ENCODE measurements at places on chromosomes 5 and 9. TPM values are rescaled to one million over a fixed set of nuclear protein-coding genes. Genes with fewer than 3 reads are reported as not detected.

DNA sequence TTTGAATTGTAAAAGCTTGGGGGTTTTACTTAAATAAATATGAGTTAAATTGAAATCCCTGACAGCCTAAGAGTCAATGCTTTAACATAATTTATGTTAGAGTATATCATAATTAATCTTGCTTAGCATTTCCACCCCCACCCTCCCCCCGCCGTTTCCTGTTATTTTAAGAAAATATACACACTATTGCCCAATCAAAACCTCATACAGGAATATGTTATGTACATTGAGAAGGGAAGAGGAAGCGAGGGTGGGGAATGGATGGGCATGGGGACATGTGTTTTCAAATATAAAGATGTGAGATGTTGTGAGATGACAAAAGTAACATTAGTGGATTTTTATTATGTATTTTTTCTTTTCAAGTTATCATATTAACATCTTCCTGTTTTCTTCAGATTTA, 561.1 kb upstream of the MEF2C start:
- no peak for DNase-seq
- H3K27ac ChIP-seq, result no peak overlapping the region
- no peak overlapping the region for H3K4me3 ChIP-seq
- no peaks in the 10 kb centered on the region for H3K4me1 ChIP-seq

GRCh38 chr9:69945671-69946141, 97.9 kb upstream of the MAMDC2 start:
- H3K36me3 ChIP-seq, result no peaks in the 10 kb centered on the region
- H3K4me1 ChIP-seq, result no peaks in the 10 kb centered on the region
- no peak overlapping the region for H3K4me3 ChIP-seq
- DNase-seq, result no peak

GRCh38 chr5:139836469-139837208, 41.0 kb downstream of the PSD2 start:
- no peak overlapping the region for H3K4me3 ChIP-seq
- no peaks in the 10 kb centered on the region for H3K36me3 ChIP-seq
- H3K27me3 ChIP-seq, result peaks cover 6% of the 10 kb centered on the region
- no peak overlapping the region for H3K27ac ChIP-seq
- DNase-seq, result no peak
- H3K4me1 ChIP-seq, result no peaks in the 10 kb centered on the region

Gene PCDHB13
- total RNA-seq, result not detected

DNA sequence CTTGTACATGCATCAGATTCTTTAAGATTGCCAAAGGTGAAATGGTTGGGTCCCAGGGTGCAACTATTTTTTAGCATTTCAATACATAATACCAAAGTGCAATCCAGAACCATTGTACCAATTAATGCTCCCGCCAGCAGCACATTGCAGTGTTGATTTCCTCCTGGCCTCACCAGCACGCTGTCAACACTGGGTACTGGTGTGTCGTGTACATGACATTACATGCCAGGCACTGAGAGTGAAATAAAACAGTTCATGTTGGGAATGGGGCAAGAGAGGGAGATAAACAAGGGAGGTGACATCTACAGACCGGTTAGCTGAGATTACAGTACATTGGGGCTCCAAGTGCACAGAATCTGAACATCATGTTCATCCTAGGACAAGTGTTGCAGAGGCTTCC, 37.8 kb downstream of the HMGCS1 start:
- H3K27ac ChIP-seq, result no peak overlapping the region
- no peaks in the 10 kb centered on the region for H3K4me1 ChIP-seq

Gene ADAMTS12
- total RNA-seq, result not detected

DNA sequence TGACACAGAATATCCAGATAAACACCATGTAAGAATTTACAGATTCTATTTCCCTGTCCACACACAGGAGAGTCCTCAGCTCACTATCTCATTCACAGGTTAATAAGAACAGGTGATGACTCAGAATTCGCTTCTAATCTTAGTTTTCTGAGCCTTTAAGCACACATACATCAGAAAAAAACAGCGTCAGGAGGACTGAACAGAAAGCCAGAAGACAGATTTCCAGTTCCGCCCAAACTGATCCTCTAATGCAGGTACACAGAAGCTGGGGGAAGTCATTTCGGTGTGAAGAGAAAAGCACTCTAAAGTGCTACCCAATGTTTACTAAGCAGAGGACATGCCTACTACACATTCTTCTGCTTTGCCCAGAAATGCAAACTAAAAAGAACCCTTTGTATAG, 1.6 kb downstream of the CEMIP2 start:
- no peak for DNase-seq
- H3K4me1 ChIP-seq, result peaks cover 52% of the 10 kb centered on the region
- peak overlapping the region; percentile 99 for H3K27ac ChIP-seq
- H3K4me3 ChIP-seq, result peak overlapping the region; percentile 98
- H3K36me3 ChIP-seq, result peaks cover 34% of the 10 kb centered on the region

- H3K27ac ChIP-seq, result no peak overlapping the region
- DNase-seq, result no peak
- H3K27me3 ChIP-seq, result peaks cover 9% of the 10 kb centered on the region
- no peak overlapping the region for H3K4me3 ChIP-seq
These were observed 12.8 kb upstream of the PDZD2 start for GRCh38 chr5:31626156-31626555.

DNA sequence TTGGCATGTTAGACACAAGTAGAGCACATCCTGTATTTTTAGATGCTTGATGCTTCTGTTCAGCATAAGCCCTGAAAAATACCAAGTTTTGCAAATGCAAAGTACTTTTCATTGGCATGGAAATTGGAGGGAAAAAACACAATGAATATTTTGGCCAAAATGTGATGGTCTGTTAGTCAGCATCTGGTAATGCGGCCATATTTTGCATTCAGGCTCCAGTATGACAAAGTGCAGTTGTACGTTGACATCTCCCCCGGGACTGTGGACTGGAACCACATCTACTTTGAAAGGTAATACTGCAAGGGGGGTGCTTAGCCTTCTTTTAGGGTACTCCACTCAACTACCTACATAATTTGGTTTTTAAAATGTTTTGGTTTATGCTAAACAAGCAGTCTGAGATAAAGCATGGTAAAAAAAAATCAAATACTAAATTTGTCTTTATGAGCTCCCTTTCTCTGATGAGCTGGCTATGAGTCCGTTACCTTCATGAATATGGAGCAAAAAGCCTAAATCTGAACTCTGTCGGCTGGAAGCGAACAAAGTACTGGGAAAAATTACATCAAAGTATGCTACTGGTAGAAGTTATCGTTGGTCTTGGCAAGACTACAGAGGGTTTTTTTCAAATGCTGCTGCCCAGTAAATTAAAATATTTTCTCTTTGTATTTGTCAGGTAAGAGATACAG, 297.0 kb downstream of the ARHGEF28 start:
- H3K4me3 ChIP-seq, result no peak overlapping the region
- H3K27me3 ChIP-seq, result peaks cover 7% of the 10 kb centered on the region
- no peaks in the 10 kb centered on the region for H3K36me3 ChIP-seq
- no peaks in the 10 kb centered on the region for H3K4me1 ChIP-seq

GRCh38 chr9:133863257-133863592, 125.1 kb upstream of the SARDH start:
- peaks cover 2% of the 10 kb centered on the region for H3K36me3 ChIP-seq
- no peaks in the 10 kb centered on the region for H3K4me1 ChIP-seq
- no peak overlapping the region for H3K4me3 ChIP-seq

Gene CCDC152
- 19.9 TPM for total RNA-seq

Gene NMUR2
- not detected for total RNA-seq

- no peaks in the 10 kb centered on the region for H3K4me1 ChIP-seq
- no peaks in the 10 kb centered on the region for H3K27me3 ChIP-seq
- H3K27ac ChIP-seq, result no peak overlapping the region
- no peaks in the 10 kb centered on the region for H3K36me3 ChIP-seq
- no peak for DNase-seq
These were observed 772.7 kb upstream of the SEMA6A start for GRCh38 chr5:117347280-117347679.

Gene BRD3OS
- total RNA-seq, result 12.6 TPM

DNA sequence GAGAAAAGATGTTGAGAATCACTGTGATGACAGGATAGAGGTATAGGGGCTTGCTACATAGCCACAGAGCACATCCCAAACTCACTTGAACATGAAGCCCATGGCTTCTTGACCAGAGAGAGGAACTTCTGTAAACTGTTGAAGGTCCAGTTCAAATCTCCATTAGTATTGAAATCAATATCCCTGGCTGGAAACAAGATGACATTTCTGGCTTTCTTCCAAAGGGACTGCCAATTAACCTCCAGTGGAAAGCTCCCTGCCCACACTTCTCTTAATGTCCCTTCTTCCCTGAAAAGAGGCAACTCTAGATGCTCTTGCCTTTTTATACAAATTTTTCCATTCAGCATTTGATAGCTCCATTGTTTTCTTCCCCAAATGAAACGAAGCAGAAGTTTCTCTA, 612.1 kb downstream of the EBF1 start:
- no peak overlapping the region for H3K27ac ChIP-seq
- H3K27me3 ChIP-seq, result no peaks in the 10 kb centered on the region
- DNase-seq, result no peak
- no peaks in the 10 kb centered on the region for H3K4me1 ChIP-seq

Gene SPINK4
- not detected for total RNA-seq

Gene SLC24A2
- total RNA-seq, result not detected

DNA sequence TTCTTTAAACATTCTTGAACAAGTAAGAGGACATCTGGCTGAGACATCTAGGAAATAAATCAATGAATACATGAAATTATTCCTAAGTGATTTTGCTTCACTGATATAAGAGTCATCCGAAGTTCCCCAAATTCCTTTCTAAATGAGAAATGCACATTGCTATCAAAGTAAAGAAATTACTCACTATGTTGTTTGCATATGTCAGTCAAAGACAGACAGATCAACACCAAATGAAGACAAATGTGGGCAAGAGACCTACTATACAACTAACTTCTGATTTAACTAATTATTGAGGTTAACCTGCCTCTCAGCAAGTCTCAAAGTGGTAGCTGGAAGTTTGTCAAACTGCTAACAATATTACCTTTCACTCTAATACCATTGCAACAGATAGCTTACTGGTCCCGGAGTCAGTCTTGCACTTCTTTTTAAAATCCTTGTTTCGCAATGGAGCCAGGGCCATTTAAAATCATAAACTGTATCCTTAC, 13.2 kb downstream of the TUT7 start:
- no peak overlapping the region for H3K27ac ChIP-seq
- H3K27me3 ChIP-seq, result no peaks in the 10 kb centered on the region
- no peak for DNase-seq
- H3K4me3 ChIP-seq, result no peak overlapping the region

Gene SPATA31D4
- total RNA-seq, result not detected

DNA sequence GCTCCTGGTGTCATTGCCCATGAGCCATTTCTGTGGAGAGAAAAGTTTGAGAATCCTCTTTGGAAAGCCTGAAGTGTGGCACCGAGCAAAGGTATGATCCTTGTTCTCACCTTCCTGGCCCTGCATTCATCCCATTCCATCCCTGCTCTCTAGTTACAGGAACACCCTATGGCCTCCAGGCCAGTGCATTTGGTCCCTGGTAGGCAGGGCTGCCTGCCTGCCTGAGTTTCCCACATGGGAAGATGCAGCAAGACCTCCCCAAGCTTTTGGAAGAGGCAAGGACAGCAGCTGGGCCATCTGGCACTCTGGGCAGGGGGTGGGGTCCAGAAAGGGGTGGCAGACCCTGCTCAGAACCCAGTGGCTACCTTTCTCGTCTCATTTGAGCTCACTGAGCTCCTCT, 24.5 kb downstream of the IGIP start:
- H3K27me3 ChIP-seq, result peaks cover 23% of the 10 kb centered on the region
- H3K4me3 ChIP-seq, result no peak overlapping the region
- H3K36me3 ChIP-seq, result no peaks in the 10 kb centered on the region
